ENCODE measurements at places on chromosomes 6 and 20. TPM values are rescaled to one million over a fixed set of nuclear protein-coding genes. Genes with fewer than 3 reads are reported as not detected.

DNA sequence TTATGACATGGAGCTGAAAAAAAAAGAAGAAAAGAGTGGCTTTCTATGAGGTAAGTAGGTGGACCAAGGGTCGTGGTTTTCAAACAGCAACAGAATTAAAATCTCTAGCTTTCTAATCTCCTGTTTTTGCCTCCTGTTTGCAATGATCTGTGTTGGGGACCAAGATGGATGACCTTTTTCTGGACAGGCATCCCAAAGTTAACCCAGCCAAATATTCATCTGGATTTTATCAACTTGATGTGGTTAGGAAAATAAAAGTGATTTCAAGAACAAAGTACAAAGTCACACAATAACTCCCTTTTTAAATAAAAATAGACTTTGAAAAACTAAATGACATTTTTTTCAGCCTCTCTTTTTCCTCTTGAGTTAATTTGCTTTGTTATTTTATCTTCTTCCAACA is 282.1 kb upstream of the PRDM1 start:
- H3K27ac ChIP-seq: no peak overlapping the region
- no peak for DNase-seq
- peaks cover 32% of the 10 kb centered on the region for H3K4me1 ChIP-seq
- H3K27me3 ChIP-seq: no peaks in the 10 kb centered on the region

- no peaks in the 10 kb centered on the region for H3K36me3 ChIP-seq
- no peak for DNase-seq
- no peak overlapping the region for H3K27ac ChIP-seq
These were observed 7.3 kb downstream of the JAG1 start for GRCh38 chr20:10666221-10667076.

- H3K27me3 ChIP-seq: no peaks in the 10 kb centered on the region
- H3K27ac ChIP-seq: peak overlapping the region; percentile 23
- DNase-seq: peak; percentile 92
- H3K4me1 ChIP-seq: peaks cover 17% of the 10 kb centered on the region
These were observed 14.9 kb upstream of the PPARD start for GRCh38 chr6:35327349-35328027.

GRCh38 chr6:154301839-154302752 is 54.5 kb downstream of the IPCEF1 start:
- no peak overlapping the region for H3K27ac ChIP-seq
- peaks cover 4% of the 10 kb centered on the region for H3K4me1 ChIP-seq
- peak; percentile 67 for DNase-seq
- H3K36me3 ChIP-seq: no peaks in the 10 kb centered on the region
- H3K4me3 ChIP-seq: no peak overlapping the region

DNA sequence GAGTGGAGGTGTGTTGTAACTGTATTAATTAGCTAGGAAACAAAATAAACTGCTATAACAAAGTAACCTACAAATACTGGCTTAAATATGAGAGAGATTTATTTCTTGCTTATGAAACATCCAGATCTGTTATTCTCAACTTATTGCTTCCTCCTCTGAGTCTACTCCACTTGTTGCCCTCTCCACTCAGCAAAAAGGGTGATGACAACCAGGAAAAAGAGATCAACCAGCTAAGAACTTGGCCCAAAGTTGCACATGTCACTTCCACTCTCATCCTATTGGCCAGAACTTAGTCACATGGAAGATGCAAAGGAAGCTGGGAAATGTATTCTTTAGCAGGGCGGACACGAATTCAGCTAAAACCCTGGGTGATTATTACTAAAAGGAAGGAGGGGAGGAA is 5.2 kb upstream of the TP53RK start:
- peaks cover 1% of the 10 kb centered on the region for H3K27me3 ChIP-seq
- no peak for DNase-seq
- H3K4me3 ChIP-seq: no peak overlapping the region
- no peak overlapping the region for H3K27ac ChIP-seq

GRCh38 chr6:81562169-81562568 is 190.3 kb downstream of the TENT5A start:
- no peaks in the 10 kb centered on the region for H3K36me3 ChIP-seq
- no peak overlapping the region for H3K4me3 ChIP-seq
- DNase-seq: no peak
- no peaks in the 10 kb centered on the region for H3K4me1 ChIP-seq

LIME1 gene
- 10.1 TPM for total RNA-seq

- no peak overlapping the region for H3K27ac ChIP-seq
- H3K27me3 ChIP-seq: peaks cover 2% of the 10 kb centered on the region
- no peak overlapping the region for H3K4me3 ChIP-seq
These were observed 74.6 kb upstream of the CD93 start for GRCh38 chr20:23160536-23161243.

- peaks cover 10% of the 10 kb centered on the region for H3K4me1 ChIP-seq
- H3K27ac ChIP-seq: no peak overlapping the region
- H3K36me3 ChIP-seq: peaks cover 21% of the 10 kb centered on the region
- no peak overlapping the region for H3K4me3 ChIP-seq
- H3K27me3 ChIP-seq: no peaks in the 10 kb centered on the region
These were observed 53.8 kb downstream of the PHF3 start for GRCh38 chr6:63689421-63689820.

TRIM15 gene
- total RNA-seq: 0.24 TPM

MUC21 gene
- not detected for total RNA-seq

GSTA3 gene
- not detected for total RNA-seq

ELOVL4 gene
- total RNA-seq: 0.88 TPM

DNA sequence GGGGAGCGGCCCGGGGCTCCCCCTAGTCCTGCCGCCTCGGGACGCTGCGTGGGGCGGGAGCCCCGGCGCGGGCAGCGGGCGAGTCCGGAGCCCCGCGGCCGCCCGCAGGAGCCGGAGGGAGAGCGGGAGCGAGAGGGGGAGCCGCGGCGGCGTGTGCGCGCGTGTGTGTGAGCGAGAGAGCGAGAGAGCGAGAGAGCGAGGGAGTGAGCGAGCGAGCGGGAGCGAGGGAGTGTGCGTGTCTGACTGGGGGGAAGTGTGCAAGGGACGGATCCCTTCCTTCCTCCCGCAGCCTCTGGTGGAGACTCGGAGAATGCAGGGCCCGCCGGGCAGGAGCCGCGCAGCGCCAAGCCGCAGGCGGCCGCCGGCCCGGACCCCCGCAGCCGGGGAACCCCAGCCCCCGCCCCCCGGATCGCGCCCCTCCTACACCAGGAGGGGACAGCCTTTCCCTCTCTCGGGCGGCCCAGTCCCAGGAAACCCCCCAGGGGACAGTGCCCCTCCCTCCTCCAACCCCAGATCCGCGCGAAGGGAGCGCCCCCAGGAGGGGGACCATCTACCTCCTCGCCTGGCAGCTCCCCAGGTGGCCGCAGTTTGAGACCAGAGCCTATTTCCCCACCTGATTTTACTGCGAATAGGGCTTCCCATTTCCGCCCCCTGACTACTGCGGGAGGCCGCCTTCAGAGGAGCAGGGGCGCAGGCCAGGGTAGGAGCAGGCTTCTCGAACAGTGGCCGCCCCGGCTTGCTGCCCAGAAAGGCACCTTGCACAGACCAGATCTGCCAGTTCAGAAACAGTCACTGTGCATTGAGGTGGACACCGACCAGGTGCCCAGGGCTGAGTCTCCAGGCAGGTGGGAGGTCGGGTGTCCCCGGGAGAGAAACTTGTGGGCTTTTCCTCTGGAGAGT is at the start of gene CDH22:
Gene CDH22 (minus strand): TSS at position 241 of the 900 bp plus-strand sequence. CDS start 57,204 bp downstream, outside the sequence.
- no peak within 1 kb of the TSS for H3K27ac ChIP-seq
- peak within 1 kb of the TSS; percentile 55 for H3K4me3 ChIP-seq
- peaks cover 4% of the 10 kb centered on the region for H3K4me1 ChIP-seq
- peaks cover 73% of the 10 kb centered on the region for H3K27me3 ChIP-seq
- DNase-seq: peak; percentile 75

DNA sequence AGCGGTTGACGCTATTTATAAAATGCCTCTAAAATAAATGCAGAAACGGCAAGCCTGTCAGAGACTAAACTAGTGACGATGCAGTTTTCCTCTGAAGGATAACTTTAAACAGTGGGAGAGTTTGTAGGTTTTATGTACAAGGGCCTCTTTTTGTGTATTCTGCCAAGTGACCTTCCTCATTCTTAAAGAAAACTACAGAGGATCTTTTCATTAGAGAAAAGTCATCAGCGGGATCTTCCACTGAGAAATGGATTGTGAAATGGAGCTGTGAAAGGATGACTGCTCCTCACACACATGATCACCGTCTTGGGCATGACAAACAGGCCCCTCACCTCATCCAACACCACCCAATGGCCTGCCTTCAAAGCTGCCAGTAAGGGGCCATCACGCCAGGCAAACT is 89.0 kb upstream of the LYRM2 start:
- peaks cover 68% of the 10 kb centered on the region for H3K36me3 ChIP-seq
- peaks cover 2% of the 10 kb centered on the region for H3K4me1 ChIP-seq
- H3K27me3 ChIP-seq: no peaks in the 10 kb centered on the region
- no peak overlapping the region for H3K4me3 ChIP-seq

ADGB gene
- total RNA-seq: not detected

DNA sequence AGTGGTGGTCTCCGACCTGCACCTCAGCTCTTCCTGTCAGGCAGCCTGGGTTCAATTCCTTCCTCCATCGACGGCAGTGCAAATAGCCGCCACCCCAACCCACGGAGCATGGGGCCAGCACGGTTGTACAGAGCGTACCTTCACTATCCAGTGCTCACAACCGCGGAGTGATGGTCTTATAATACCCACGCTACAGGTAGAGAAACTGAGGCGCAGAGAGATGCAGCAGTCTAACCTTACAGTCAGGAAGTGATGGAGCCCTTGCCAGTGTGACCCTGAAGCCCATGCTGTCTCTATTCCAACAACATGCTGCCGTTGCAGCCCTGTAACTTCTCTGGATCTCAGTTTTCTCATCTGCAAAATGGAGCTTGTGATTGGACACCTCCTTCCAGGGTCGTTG is 11.0 kb downstream of the SCRT2 start:
- DNase-seq: no peak
- peaks cover 11% of the 10 kb centered on the region for H3K4me1 ChIP-seq
- H3K27ac ChIP-seq: peak overlapping the region; percentile 48
- no peaks in the 10 kb centered on the region for H3K36me3 ChIP-seq
- H3K27me3 ChIP-seq: peaks cover 57% of the 10 kb centered on the region

TBC1D7 gene
- 25.1 TPM for total RNA-seq

HLA-DRB5 gene
- total RNA-seq: 5.1 TPM

MRPS18A gene
- total RNA-seq: 47.4 TPM

- no peak overlapping the region for H3K27ac ChIP-seq
- H3K36me3 ChIP-seq: peaks cover 4% of the 10 kb centered on the region
- H3K4me3 ChIP-seq: no peak overlapping the region
- H3K4me1 ChIP-seq: peaks cover 2% of the 10 kb centered on the region
- peaks cover 17% of the 10 kb centered on the region for H3K27me3 ChIP-seq
- DNase-seq: no peak
These were observed 20.3 kb upstream of the ELOVL5 start for GRCh38 chr6:53369051-53369450.

DNA sequence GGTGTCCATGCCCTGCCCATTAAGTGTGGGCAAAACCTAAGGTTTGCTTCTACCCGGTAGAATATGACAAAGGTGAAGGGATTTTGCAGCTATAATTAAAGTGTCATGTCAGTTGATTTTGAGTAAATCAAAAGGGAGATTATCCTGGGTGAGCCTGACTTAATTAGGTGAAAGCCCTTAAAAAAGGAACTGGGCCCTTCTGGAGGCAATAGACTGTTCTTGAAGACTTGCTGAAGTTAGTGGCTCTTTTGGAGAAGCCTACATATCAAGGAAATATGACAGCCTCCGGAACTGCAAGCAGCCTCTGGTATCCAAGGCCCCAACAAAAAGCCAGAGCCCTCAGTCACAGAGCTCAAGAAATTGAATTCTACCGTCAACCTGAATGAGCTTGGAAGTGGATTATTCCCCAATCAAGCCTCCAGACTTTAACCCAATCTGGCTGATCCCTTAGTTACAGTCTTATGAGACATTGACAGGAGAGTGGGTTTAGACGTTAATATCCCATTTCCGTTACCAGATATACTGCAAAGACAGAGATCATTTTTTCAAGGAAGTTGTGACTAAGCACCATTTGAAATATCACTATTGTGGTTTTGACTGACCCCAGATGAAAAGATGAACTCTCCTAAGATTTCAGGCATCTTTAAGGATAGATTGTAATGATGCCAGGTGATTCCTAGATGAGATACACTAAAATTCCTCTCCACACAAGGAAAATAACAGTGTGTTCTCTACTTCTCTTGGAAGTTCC is 303.4 kb downstream of the PLCB1 start:
- H3K4me3 ChIP-seq: no peak overlapping the region
- H3K27me3 ChIP-seq: no peaks in the 10 kb centered on the region
- H3K36me3 ChIP-seq: no peaks in the 10 kb centered on the region
